ENCODE measurements at places on chromosomes 6 and 20.

GRCh38 chr20:41480054-41480770 is 113.6 kb upstream of the EMILIN3 start:
- DNase-seq: no peak

- DNase-seq: no peak
Observed at GRCh38 chr20:3229798-3230197, 9.2 kb downstream of the SLC4A11 start.

DNA sequence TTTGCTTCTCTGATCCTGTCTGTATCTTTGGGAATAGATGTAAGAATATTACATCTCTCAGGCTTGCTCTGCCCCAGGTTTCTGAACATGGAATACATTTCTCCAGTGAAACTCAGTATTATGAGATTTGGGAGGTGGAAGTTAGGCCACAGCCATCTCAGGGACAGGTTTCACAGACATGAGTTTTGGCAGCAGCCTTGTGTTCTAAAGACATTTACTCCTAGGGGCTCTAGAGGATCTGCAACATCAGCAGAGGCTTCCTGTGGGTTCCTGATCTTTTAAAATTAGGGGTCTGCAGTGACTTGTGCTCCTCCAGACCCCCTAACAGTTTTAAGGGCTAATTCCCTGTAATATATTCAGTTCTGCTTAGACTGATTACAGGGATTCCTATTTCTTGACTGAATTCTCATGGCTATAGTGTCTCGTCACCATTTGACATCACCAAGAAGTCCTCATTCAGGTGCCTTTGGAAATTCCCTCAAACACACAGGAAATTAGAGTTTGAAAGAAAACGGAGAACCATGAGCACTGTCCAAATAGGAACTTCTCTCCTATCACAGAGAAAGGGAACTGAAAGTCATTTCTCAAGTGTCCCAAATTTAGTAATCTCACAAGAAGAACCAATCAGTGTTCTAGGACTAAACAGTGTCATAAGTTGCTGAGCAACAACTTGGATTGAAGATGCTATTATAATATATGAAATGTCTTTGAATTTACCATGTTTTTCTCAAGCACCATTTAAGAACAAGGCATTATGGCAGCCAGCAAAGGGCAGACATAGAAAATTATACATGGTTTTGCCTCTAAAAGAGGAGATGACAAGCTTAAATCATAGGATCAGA is 2.5 kb upstream of the HLA-DRA start:
- DNase-seq: no peak

DNA sequence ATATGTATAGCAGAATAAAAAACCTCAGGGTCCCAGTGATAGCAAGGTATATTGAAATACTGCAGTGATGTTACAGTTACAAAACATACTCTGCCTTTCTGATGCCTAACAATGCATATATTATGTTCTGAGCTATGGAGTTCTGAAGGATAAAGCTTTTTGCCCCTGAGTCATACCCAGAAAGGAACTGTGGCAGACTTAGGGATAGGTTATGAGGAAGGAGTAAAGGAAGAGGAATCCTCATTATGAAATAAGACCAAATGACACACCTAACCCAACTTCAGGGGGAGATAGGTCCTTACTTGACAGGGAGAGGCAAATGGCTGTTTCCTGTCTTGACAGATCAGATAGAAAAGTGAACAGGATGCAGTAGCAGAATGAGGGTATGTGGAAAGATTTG is 940.6 kb upstream of the FLRT3 start:
- DNase-seq: no peak

DNA sequence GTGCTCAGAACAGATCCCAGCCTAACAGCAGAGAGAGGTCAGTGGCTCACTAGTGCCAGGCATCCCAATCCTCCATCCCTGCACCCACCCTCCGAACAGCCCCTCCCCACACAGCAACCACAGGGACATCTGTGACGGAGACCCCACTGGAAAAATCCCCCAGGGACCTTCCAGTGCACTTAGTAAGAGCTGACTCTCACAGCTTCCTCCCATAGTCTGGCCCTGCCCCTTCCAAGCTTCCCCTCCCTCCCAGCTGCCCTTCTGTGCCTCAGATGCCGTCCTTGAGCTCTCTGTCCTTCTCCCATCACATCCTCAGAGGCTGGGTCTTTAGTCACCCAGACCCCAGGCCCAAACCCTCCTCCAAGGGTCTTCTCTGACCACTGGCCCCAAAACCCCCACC is 9.7 kb upstream of the THBS2 start:
- DNase-seq: no peak

DNA sequence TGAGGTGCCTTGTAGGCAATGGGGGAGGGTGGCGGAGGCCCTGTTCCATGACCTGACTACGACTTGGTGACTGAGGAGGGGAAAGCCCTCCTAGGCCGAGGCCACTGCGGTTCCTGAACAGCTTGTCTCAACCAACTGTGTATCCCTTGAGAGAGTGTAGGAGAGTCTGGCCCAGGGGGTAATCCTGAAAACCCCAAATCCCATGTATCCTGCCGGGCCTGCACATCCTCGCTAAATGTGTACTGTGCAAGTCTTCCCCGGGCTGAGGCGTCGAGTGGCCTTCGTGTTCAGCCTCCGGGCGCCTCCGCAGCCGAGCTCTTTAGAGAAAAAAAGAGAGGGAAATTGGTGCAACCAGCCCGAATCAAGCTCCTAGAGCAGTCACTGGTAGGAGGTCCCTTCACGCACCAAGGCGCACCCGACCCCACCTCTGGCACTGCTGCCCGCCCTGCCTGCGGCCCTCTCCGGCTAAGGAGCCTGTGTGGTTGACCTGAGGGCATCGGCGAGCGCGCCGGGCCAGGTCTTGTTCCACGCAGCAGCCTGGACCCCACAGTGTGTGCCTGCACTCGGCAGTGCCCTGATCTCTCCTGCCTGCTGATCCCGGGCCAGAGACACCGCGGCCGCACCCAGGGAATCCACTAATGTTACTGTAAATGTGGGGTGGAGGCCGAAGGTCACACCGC is 7.3 kb downstream of the SIM1 start:
- DNase-seq: no peak

GRCh38 chr6:105985816-105986632 is 100.1 kb upstream of the PRDM1 start:
- DNase-seq: no peak

DNA sequence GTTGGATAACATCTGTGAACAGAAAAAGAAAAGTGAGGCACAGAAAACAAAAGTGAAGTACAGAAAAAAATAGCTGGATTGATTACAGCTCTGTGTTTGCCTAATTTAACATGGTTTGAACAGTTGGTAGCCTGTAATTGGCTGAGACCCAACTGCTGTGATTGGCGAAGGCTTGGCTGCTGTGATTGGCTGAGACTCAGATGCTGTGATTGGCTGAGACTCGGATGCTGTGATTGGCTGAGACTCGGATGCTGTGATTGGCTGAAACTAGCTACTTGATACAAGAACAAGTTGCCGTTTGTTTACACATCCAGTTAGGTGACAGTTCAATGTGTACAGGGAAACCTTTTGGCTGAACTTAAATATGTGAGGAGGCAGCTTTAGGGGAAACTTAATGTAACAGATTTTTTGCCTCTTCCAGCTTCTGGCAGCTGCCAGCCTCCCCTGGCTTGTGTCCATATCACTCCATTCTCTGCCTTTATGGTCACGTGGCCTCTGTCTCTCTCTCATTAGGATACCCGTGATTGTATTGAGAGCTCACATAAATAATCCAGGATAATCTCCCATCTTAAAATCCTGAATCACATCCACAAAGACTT is 223.4 kb upstream of the FOXA2 start:
- DNase-seq: no peak

DNA sequence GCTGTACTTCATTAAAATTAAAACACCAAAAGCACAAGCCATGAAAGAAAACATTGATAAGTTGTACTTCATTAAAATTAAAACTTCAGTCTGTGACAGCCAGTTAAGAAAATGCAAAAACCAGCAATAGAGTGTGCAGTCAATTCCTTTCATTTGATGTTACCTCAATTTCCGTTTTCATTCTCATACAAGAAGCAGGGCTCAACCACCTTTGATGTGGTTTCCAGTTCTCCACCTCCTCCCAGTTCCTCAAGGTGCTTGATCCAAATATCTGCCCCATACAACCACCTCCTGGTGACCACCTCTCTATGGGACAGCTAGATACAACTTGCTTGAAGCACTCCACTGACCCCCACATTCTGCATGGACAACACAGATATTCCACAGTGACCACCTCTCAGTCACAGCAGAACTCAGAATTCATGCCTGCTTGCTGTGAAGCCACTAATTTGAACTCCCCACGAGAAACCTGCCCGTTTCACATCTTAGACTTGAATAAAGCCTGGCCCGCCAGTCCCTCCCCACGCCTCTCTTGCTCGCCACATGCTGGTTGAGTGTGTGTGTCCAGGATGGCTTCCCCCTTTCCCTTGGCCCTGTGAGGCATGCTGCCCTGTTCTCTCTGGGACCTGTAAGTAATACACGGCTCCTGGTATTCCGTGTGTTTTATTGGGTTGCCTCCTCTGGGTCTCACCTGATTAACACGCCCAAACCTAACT is 66.1 kb downstream of the FAM50B start:
- DNase-seq: no peak

DNA sequence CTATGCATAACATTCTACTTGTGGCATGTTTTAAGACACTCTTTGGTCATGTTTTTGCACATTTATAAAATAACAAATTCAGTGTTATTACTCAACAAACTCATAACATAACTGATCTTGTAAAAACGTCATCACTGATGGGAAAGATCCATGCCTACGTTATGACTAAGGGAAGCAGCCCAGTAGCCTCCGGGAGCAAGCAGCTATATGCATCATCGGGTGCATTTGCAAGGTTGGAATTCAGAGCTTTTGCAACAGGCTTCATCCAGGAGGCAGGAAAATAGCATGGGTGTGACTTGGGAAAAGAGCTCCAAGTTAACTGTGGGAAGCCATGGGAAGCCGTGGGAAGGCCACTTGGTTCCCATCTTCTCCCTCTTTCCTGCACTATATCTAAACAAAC is 271.6 kb upstream of the SGK1 start:
- no peak for DNase-seq

All from stimulated activated CD4-positive, alpha-beta T cell treated with anti-CD3 and anti-CD28 coated beads, Interleukin-4, amount 100 ng/mL, for 48 hours (primary cell).